ENCODE measurements at places on chromosomes 6 and 20.

DNA sequence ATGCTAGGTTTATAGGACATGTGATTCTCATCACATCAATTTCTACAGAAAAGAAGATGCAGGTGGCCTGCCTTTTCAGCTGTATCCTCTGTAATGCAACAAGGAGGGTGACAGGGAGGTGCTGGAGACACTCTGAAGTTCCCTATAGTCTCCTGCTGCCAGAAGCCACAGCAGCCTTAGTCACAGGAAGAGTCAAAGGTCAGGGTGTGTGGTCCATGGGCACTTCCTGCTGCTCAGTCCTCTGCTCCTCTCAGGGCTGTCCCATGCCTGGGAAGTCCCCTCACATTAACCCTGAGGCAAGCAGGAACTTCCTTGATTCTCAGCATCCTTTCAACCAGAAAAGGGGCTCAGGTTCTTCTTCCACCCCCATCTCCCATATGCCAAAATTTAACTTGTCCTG, 144.8 kb upstream of the FOXA2 start:
- DNase-seq: no peak

DNA sequence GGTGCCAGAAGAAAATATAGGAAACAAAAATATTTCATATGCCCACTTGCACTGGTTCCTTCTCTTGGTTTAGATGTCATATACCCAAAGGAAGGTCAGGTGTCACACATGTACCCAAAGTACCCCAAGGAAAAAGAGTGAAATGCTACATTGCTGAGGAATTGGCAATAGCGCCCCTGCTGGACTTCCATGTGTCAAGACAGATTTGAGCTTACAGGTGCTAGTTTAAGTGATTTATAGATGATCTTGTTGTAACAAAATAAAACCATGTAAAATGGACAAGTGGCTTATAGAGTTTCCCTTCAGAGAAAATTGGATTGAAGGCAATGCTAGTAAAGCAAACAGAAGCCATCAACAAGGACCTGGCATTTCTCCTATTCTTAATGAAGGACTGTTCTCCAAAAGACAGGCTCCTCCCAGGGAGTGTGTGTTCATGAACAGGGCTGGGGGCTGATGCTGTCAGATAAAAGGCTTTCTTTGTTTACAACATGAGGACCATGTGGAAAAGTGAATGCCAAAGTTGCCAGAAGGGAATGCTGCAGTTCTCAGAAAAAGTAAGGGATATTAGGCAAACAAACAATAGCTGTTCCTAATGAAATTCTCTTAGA, 64.3 kb upstream of the PAK5 start:
- DNase-seq: no peak

- no peak for DNase-seq
Observed at GRCh38 chr20:4725263-4725550, 3.5 kb downstream of the PRND start.

DNA sequence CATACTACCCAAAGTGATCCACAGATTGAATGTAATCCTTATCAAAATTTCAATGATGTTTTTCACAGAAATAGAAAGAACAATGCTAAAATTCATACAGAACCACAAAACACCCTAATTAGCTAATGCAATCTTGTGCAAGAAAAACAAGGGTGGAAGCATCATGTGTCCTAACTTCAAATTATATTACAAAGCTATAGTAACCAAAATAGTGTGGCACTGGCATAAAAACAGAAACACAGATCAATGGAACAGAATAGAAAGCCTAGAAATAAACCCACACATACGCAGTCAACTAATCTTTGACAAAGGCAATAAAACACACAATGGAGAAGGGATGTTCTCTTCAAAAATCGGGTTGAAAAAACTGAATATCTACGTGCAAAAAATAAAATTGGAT, 131.1 kb downstream of the TASP1 start:
- DNase-seq: no peak

DNA sequence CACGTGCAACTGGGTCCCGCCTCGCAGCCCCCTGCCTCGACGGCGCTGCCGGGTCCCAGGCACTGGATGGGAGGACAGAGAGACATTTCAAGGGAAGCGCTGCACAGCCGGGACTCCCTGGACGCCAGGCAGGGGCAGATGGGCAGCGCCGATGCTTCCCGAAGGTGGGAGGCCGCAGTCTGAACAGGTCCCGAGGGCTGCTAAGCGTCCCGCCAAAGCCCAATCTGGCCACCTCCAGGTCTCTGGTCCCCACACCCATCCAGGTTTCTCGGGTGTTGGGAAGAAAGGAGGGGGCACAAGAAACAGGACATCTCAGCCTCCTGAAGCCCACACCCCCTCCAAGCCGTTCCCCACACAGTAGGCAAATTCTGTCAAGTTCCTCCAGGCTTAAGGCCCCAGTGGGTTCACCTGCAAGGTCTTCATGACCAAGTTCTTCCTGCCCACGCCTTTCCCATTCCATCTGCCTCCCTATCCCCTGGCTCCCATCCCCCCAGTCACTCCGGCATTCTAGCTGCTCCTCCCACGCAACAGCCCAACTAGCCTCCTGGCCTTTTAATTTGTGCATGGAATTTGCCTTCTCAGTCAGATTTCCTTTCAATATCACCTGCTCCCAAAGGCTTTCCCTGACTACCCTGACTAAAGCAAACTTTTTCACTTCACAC, 5.4 kb upstream of the CPXM1 start:
- no peak for DNase-seq

- no peak for DNase-seq
Observed at GRCh38 chr6:44489910-44490604, 102.6 kb downstream of the CDC5L start.

DNA sequence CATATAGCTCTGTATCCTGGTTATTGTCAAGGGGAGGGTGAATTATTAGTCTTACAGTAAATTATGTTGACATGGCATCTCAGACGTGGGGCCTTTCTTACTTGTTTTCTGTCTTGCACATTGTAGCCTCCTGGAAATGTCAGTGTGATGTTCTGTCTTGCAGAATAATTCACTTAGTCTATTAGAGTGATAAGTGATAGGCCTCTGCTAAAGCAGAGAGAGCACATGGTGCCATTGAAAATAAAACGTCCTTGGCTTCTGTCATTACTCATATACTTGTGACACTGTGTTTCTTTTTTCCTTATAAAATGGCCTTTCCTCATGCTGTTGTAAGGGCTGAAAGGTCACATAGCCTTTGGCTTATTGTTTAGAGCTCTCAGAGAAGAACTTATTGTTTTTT, 531.0 kb downstream of the EPM2A start:
- DNase-seq: no peak

GRCh38 chr20:12598894-12599293, 409.9 kb upstream of the SPTLC3 start:
- no peak for DNase-seq

DNA sequence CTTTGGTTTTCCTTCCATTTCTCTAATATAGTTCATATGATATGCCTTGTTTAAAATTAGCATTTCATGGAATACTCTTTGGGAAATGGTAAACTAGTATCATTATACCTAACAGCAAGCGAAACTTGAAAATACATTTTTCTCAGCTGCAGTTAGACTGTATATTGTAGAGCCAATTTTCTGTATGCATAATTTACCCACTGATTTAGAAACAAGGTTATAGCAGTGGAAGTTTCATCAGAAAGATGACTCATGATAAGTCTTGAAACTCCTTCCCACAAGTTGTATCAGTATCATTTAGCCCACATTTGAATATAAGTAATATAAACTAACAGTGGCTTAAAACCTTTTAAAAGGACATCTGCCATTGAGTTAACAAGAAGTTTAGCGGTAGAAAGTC, 164.8 kb upstream of the BMP5 start:
- no peak for DNase-seq

Data from spleen (tissue), 13 donors.